ENCODE measurements at places on chromosomes 4 and X.

DNA sequence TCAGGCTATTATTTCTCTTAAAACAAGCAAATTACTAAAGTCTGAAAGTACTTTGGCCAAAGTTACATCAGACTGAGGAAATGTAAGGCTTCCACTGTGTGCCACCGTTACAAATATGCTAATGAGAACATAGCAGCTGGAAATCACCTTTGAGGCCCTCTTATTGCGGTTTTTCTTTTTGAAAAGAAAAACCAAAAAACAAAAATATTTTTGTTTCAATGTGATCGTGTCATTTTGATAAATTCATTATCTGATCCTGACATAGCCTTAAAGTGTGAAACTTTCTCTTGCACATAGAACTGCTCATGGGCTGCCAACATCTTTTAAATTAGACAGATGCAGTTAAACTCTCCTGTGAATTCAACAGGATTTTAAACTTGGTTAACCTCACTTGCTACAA is 2.8 kb upstream of the TIFA start:
- no peak for DNase-seq

GRCh38 chr4:21447301-21448054 is 501.1 kb downstream of the KCNIP4 start:
- no peak for DNase-seq

DNA sequence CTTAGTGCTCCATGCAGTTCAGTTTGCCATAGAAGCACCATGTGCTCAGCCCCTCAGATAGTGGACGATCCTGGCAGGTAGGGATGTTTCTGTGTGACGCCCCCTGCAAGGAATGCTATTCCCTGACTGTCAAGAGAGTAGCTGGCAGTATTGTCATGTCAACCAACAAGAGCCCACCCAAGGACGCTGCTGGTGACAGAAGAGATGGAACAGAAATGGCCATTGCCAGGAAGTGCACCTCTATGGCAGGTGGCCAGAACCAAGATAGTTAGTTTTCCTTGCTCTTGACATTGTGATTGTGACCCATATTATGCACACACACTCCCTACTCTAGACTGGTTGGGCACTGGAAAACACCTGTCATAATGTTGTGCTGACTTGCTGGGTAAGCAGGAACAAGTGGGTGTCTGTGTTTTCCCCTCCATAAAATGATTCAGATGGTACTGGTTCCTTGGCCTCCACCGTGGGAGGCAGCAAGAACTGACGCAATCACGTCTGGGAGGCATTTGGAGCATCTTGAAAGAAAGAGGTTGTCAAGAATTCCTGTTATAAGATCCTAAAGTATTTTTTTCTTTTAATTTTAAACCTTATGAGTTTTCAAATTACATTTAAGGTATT is 507.9 kb downstream of the MID1IP1 start:
- DNase-seq = peak; percentile 33

- no peak for DNase-seq
These were observed 35.1 kb downstream of the INPP4B start for GRCh38 chr4:142811034-142811433.

- peak; percentile 86 for DNase-seq
These were observed 633.4 kb downstream of the CENPC start for GRCh38 chr4:66911880-66912279.

- no peak for DNase-seq
These were observed 15.3 kb downstream of the TMEM131L start for GRCh38 chr4:153481478-153481877.

Measured in brain microvascular endothelial cell (primary cell).